Activated CD4-positive, alpha-beta T cell treated with anti-CD3 and anti-CD28 coated beads, Interleukin-2, amount 50 U/mL, for 24 hours (primary cell): ENCODE measurements at places on chromosomes 12 and 14.

DNA sequence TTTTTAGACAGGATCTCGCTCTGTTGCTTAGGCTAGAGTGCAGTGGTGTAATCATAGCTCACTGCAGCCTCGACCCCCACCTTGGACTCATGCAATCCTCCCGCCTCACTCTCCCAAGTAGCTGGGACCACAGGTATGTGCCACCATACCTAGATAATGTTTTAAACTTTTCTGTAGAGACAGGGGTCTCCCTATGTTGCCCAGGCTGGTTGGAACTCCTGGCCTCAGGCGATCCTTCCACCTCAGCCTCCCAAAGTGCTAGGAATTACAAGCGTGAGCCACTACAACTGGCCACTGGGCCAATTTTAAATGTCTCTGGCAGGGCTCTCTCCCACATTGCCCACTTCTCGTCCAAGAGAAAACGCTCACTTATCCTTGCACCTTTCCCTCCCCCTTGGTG lies 66.5 kb upstream of the DACT1 start:
- DNase-seq = no peak

DNA sequence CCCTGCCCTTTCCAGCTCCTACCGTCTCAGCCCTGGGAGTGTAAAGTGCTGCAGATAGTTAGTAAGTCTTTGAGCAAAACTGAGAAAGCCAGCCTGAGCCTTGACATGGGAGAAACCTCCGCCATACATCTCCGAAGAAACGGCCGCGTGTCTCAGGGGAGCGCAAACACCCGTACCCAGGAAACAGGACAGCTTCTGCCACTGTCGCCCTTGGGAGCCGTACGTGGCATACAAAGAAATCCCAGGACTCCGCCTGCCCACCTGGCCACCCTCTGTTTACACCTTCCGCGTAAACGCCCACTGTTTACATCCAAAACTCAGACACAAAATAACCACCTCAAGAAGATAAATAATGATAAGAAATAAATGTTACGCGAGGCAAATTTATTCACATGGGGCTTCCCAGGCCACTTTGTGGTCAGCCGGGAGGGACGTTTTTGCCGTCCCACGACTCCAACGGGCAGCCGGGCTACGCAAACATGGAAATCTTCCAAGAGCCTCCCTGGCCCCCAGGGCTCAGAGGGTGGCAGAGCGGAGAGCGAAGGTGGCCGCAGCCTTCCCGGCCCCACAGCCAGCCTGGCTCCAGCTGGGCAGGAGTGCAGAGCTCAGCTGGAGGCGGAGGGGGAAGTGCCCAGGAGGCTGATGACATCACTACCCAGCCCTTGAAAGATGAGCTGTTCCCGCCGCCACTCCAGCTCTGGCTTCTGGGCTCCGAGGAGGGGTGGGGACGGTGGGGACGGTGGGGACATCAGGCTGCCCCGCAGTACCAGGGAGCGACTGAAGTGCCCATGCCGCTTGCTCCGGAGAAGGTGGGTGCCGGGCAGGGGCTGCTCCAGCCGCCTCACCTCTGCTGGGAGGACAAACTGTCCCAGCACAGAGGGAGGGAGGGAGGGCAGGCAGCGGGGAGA lies at the start of gene BDKRB2:
Gene BDKRB2 (plus strand): TSS at position 689 of the 908 bp plus-strand sequence. CDS start 32,269 bp downstream, outside the sequence.
- DNase-seq = no peak

- no peak for DNase-seq
Measured at GRCh38 chr12:44816446-44817017, 59.6 kb downstream of the NELL2 start.

GRCh38 chr14:61803755-61804154 lies 41.5 kb downstream of the SNAPC1 start:
- DNase-seq = no peak

DNA sequence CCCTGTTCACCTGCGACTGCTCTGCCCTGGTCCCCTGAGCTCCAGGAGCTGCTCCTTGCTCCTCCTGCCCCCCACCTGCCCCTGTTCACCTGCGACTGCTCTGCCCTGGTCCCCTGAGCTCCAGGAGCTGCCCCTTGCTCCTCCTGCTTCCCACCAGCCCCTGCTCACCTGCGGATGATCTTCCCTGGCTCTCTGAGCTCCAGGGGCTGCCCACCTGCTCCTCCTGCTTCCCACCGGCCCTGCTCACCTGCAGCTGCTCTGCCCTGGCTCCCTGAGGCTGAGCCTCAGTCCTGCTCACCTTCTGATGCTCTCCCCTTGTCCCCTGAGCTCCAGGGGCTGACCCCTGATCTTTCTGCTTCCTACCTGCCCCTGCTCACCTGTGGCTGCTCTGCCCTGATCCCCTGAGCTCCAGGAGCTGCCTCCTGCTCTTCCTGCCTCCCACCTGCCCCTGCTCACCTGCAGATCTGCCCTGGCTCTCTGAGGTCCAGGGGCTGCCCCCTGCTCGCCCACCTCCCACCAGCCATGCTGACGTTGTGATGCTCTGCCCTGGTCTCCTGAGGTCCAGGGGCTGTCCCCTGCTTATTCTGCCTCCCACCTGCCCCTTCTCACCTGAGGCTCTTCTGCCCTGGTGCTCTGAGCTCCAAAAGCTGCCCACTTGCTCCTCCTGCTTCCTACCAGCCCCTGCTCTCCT lies 219.2 kb downstream of the TMEM121 start:
- no peak for DNase-seq

DNA sequence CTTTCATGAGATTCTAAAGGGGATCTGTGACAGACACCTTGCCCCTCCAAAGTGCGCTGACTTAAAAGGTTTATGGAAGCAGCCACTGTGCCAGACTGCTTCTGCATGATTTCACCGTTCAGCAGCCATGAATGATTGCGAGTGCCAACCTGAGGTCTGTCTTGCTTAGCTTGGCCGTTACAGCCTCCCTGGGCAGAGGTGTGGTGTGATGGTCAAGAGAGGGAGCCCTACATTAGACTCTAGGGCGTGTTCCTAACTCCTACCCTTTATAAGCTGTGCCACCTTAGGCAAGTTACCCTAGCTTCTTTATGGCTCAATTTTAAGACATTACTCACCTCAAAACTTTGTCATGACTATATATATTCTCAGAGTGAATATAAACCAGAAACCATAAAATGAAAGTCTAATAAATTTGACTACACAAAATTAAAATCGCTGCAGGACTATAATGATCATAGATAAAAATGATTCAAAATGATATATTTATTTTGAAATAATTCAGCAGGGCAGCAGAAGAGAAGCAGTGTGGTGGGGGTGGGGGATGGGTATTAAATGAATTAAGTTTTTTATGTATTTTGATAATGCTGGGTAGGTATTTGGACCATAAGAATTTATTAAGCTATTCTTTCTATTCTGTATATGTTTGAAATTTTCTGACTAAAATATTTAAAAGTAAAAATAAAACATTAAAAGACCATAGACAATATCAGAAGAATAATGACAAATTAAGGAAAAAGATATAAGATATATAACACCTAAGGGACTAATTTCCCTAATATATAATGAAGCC lies 47.7 kb upstream of the MBIP start:
- DNase-seq = no peak

DNA sequence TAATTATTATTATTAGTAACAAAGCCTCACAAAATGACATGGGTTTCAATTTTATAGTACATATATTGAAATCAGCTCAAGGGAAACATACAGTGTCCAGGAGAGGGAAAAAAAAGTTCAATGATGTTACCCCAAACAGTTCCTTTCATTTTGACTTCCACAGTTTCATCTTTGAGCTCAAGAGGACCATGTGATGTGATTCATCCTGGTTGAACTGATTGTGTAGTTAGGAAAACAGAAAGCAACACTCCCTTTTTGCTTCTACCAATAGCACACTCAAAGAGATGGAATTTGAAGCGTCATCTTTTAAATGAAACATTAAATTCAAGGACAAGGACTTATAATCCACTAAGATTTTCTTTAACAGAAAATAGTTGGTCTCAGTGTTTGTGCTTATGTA lies 461.0 kb downstream of the FOXG1 start:
- DNase-seq = no peak

DNA sequence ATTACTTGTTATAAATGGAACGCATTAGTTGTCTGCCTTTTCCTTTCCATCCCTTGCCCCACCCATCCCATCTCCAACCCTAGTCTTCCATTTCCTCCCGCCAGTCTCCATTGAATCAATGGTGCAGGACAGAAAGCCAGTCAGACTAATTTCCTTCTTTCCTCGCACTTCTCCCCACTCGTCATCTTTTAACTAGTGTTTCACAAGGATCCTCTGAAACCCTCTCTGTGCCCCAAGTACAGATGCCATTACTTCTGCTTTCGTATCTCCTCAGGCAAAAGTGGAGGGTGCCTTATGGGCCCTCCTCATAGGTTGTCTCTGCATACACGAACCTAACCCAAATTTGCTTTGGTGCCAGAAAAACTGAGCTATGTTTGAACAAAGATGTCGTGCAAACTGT lies 4.2 kb downstream of the DAZAP2 start:
- DNase-seq = no peak

GRCh38 chr12:65518771-65519170 lies 240.3 kb downstream of the MSRB3 start:
- no peak for DNase-seq

DNA sequence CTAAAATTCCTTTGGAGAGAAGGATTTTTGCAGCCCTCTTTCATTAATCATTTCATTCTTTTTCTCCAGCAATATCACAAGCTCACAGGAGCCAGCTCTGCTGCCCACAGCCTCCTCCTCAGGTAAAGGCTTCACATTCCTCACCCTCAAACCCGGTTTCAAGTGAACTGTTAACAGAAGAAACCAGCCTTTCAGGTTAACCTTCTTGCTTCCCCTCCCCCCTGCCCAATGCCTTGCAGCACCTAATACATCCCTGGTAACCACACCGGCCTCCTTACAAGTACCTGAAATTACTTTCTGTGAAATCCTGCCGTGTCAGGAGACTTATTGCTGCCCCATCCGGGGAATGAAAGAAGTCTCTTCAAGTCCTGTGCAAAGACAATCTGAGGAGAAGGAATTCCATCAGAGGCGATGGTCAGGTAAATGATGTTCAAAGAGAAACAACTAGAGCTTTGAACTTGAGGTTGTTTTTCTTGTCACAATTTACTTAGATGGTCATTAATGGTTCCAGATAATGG lies 111.2 kb downstream of the MYRFL start:
- no peak for DNase-seq

DNA sequence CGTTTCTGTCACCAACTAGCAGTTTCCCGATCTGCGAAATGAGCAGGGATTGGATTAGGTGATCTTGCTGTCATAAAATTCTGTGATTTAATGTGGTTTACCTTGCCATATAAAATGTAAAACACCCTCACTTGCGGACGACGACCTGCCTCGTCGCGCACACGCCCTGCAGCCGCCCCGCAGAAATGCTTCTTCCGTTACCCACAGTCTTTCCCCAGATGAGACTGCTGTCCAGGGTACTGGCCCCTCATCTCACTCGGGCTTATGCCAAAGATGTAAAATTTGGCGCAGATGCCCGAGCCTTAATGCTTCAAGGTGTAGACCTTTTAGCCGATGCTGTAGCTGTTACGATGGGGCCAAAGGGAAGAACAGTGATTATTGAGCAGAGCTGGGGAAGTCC lies 17.7 kb upstream of the FOXJ2 start:
- DNase-seq = no peak

DNA sequence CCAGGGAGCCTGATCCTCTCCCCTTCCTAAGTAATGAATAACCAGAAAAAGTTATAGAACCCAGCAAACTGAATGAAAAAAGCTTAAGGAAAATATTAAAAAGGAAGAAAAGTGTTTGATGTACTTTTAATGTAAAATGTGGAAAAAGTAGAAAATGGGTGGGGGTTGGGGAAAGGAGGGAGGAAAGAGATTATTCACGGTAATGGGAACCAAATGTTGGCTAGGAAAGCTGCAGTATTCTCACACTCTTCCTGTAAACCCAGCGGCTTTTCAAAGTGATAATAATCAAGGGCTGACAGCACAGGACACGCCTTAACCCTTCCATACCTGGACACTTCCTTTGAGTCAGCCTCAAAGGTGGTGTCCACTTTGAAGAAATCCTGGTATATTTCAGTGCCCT lies 139.2 kb downstream of the TGFB3 start:
- no peak for DNase-seq

- no peak for DNase-seq
Measured at GRCh38 chr12:53078425-53079225, 565 bp downstream of the SPRYD3 start.

GRCh38 chr14:95485222-95485819 lies 31.1 kb downstream of the SYNE3 start:
- no peak for DNase-seq

- no peak for DNase-seq
Measured at GRCh38 chr14:51327376-51327775, 87.3 kb downstream of the TMX1 start.

DNA sequence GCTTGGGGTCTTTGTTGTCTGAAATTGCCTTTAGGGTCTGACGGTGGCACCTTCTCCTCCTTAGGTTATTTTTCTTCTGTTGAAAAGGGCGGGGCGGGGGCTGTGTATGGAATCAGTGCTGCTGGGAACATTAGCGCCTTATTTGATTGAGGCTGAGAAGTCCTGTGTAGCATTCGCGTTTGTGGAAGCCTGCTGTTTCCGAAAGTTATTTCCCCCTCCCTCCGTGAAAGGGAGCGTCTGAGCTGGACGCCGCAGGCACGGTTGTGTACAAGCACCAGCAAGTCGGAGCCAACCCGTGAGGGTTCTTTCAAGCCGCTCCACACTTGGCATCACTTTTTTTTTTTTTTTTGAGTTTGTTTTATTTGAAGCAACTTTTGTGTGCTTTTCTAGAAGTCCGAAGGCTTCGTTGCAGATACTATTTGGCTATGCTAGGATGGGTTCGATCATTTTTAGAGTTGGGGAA lies 1.1 kb downstream of the SYNE2 start:
- peak; percentile 30 for DNase-seq

DNA sequence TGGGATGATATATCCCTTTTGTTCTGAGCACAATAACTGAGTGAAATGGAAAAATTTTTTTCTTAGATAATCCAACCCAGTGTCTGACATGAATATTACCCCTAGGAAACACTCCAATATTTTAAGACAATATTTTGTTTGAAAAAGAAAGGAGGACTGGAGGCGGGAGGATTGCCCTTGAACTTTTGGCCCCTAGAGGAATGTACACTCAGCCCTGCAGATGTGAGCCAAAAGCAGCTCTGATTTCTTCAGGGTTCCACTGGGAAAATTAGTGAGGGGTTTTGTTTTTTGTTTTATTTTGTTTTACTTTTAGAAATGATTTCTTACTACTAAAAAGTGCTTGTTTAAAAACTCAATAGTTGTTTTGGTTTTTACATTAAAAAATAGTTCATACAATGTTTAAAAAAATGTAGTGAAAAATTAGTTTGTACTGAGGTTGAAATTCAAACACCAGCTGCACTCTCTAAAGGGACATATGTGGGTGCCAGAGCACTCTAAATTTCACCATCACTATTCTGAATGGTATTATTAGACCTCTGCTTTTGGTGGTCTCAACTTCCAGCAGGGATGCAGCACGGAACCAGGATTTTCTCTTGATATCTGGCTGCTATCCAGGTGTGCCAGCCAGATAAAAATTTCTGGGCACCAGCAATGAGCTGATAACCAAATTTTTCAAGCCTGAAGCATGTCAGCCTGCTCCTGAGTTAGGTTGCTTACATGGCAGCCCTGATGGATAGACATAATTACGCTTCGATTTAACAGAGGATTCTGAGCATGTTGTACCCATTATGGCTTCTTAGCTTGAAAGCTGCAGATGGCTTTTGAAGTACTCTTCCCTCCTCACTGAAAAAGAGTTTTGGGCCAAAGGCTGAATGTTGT lies 141.9 kb downstream of the ANO6 start:
- no peak for DNase-seq

GRCh38 chr12:77842430-77842829 lies 11.7 kb downstream of the NAV3 start:
- no peak for DNase-seq
